Inflammatory macrophage treated with lipopolysaccharide for 4 hours (primary cell): ENCODE measurements at places on chromosomes 6 and 20.

DNA sequence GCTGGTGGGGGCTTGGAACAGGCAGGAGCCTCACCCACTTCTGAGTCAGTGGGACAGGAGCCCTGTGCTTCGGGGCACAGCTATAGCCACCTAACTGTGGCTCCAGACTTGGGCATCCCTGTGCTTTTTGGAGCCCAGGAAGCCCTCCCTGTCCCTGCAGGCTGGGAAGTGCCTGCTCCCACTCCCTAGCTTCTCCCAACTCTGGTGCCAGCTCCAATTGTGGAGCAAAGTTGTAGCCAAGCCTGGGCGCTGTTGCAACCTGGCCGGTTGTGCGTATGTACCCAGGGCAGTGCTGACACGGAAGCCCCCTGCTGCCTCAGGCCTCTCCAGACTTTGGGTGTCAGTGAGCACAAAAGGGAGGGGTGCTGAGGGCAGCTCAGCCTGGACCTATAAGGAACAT is 601.7 kb upstream of the GJE1 start:
- no peak for DNase-seq

DNA sequence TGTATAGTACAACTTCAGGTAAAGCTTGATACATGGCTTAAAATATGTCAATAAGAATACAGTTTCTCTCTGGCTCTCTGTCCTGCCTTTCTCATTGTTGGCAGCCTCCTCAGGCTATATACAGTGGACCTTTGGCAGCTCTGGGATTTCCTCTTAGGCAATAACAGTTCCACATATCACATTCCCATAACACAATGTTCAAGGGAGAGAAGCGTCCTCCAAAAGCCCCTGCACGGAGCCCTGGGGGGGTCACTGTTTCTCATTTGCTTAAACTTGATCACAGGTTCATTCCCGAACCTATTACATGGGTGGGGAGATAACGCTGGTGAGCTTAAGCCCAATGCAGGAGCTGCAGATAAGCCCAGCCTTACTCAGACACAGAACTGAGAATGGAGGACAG is 4.4 kb upstream of the FLRT3 start:
- no peak for DNase-seq

- no peak for DNase-seq
Measured at GRCh38 chr6:22079783-22080182, 217.1 kb downstream of the PRL start.

GRCh38 chr6:13709689-13710551 is 1.7 kb downstream of the RANBP9 start:
- peak; percentile 44 for DNase-seq

- no peak for DNase-seq
Measured at GRCh38 chr20:3674447-3674846, 7.4 kb downstream of the ADAM33 start.

GRCh38 chr20:10332656-10333415 is 101.2 kb downstream of the MKKS start:
- no peak for DNase-seq

DNA sequence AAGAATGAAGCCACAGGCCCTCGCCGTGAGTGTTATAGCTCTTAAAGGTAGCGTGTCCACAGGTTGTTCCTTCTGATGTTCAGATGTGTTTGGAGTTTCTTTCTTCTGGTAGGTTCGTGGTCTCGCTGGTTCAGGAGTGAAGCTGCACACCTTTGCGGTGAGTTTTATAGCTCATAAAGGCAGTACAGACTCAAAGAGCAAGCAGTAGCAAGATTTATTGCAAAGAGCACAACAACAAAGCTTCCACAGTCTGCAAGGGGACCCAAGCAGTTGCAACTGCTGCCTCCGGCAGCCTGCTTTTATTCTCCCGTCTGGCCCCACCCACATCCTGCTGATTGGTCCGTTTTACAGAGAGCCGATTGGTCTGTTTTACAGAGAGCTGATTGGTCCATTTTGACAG is 5.2 kb downstream of the HIVEP1 start:
- DNase-seq: no peak

DNA sequence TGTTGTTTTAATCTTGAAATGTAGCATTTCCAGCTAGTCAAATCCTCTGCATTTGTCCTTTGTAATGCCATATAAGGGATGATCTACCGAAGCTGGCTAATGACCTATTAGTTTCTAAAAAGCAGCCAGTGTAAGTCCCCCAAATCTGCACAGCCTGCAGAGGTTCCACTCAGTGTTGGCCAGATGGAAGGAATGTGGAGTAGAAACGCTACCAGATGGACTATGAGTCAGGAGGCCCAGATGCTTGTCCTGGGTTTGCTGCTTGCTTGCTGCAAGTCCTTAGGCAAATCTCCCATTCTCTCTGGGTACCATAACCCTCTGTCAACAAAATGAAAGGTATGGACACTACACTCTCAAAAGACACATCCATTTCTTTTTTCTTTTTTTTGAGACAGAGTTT is 149.8 kb downstream of the BTBD9 start:
- no peak for DNase-seq

- DNase-seq: no peak
Measured at GRCh38 chr6:52643158-52643557, 27.8 kb upstream of the TMEM14A start.
